Progenitor cell of endocrine pancreas (in vitro differentiated cells): ENCODE measurements at places on chromosomes 3 and 15. TPM values are rescaled to one million over a fixed set of nuclear protein-coding genes. Genes with fewer than 3 reads are reported as not detected.

Gene CD200R1
- total RNA-seq, result 0.13 TPM in 1 of 2 replicates, not detected in the other

GRCh38 chr3:60047426-60048200 is 997.8 kb upstream of the CFAP20DC start:
- peaks cover 5% of the 10 kb centered on the region for H3K4me1 ChIP-seq
- no peaks in the 10 kb centered on the region for H3K36me3 ChIP-seq
- no peak overlapping the region for H3K27ac ChIP-seq
- H3K27me3 ChIP-seq, result no peaks in the 10 kb centered on the region
- H3K4me3 ChIP-seq, result no peak overlapping the region
- DNase-seq, result no peak

Gene ENTPD3
- total RNA-seq, result 1.3 and 1.4 TPM in 2 replicates

DNA sequence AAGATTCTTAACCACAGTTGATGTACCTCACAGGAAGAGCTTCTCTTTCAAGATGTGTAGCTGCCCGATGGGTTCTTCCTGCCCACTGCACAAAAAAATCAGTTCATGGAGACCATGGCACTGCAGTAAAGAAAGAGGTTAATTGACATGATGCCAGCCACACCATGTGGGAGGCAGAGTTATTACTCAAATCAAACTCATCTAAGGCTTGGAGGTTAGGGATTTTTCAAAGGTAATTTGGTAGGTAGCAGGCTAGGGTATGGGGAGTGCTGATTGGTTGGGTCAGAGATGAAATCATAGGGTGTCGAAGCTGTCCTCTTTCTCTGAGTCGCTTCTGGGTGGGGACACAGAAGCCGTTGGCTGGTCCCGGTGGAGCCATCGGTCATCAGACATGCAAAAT is 57.4 kb upstream of the BDH1 start:
- H3K4me3 ChIP-seq, result no peak overlapping the region
- DNase-seq, result no peak
- H3K36me3 ChIP-seq, result peaks cover 69% of the 10 kb centered on the region

DNA sequence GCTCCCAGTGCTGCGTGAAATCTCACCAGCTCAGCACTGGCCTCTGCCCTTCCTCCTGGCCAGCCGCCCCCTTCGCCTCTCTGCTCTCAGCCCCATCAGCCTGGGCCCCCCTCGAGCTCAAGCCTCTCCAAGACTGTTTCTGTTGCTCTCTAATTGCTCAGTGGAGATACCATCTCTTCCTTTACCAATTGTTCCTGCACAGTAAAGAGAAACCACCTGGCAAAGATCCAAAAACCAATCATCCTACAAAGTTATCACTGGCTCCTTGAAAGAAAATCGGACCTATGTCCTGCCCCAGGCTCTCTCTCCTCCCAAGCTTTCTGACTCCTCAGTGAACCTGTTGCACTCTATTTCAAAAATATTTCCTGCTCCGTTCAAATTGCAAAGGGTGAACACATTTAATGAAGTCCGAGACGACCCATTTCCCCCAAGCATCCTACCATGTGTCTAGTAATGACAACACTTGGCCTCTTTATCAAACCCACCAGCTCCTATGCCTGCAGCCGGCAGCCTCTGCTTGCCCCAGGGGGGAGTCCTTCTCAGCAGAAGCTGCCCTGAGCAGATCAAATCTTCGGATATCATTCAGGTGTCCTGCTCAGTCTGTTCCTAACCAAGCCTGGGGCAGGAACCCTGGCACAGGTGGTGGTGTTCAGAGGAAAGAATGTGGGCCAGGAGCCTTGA is 53.7 kb upstream of the FAM174B start:
- H3K27me3 ChIP-seq, result peaks cover 52% of the 10 kb centered on the region
- H3K27ac ChIP-seq, result no peak overlapping the region
- no peak overlapping the region for H3K4me3 ChIP-seq

DNA sequence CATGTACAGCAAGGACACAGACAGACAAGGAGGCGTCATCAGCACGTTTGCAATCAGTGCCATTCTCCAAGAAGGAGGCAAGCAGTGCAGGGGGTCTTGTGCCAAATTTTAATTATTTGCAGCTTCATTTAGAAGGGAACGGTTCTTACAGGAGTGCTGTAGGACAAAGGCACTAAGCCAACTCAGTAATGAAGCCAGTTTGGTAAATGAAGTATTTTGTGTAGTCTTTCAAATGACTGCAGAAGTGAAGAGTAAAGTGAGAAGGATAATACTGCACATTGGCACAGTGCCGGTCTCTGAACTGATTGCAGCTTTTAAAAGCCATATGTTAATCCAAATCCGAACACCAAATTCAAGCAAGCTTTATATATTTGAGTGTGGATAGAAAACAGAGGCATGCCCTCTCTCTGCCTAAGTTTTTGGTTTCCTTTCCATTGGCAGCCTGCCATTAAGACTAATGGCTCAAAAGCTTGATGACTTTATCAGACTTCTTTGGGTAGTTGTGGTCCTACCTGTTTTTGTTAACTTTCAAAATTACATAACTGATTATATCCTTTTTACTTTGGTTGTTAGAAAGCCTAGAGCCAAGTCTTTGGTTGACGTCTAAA is 101.3 kb downstream of the SENP2 start:
- H3K4me1 ChIP-seq, result no peaks in the 10 kb centered on the region
- H3K27me3 ChIP-seq, result no peaks in the 10 kb centered on the region
- no peak overlapping the region for H3K27ac ChIP-seq
- no peak for DNase-seq
- H3K36me3 ChIP-seq, result peaks cover 36% of the 10 kb centered on the region

- no peak for DNase-seq
- H3K27me3 ChIP-seq, result peaks cover 86% of the 10 kb centered on the region
- peaks cover 18% of the 10 kb centered on the region for H3K4me1 ChIP-seq
- no peak overlapping the region for H3K27ac ChIP-seq
- no peaks in the 10 kb centered on the region for H3K36me3 ChIP-seq
Observed at GRCh38 chr3:27714146-27714526, 8.0 kb downstream of the EOMES start.

Gene FRMD4B
- total RNA-seq, result 39.1 and 41.6 TPM in 2 replicates

- H3K4me1 ChIP-seq, result no peaks in the 10 kb centered on the region
- no peak for DNase-seq
- H3K4me3 ChIP-seq, result no peak overlapping the region
- H3K36me3 ChIP-seq, result no peaks in the 10 kb centered on the region
- no peak overlapping the region for H3K27ac ChIP-seq
Observed at GRCh38 chr3:152893647-152894046, 58.7 kb downstream of the P2RY1 start.

DNA sequence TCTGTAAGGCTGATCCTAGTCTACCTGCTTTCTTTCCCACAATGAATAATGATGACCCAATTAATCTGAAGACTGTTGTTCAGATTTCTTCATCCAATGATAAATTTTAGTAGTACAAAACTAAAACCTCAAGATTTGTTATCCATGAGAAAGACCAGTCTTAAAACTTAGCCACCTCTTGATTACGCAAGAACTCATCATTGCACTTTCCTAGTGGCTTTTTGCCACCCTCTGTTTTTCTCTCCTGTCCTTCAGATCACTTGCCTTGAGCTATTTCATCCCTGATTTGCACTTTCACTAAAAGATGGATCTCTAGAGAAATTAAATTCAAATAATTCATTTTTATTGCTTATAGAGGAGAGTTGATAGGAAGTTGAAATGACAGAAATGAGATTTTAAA is 142.7 kb upstream of the RBMS3 start:
- H3K27me3 ChIP-seq, result no peaks in the 10 kb centered on the region
- H3K4me3 ChIP-seq, result no peak overlapping the region
- no peak overlapping the region for H3K27ac ChIP-seq
- no peak for DNase-seq

Gene P2RY13
- not detected in 2 replicates for total RNA-seq

GRCh38 chr15:58386641-58387040 is 45.1 kb upstream of the LIPC start:
- DNase-seq, result no peak
- no peaks in the 10 kb centered on the region for H3K36me3 ChIP-seq
- H3K27me3 ChIP-seq, result peaks cover 3% of the 10 kb centered on the region
- H3K4me3 ChIP-seq, result no peak overlapping the region

GRCh38 chr3:23837286-23837685 is 31.5 kb downstream of the UBE2E1 start:
- H3K4me1 ChIP-seq, result peaks cover 21% of the 10 kb centered on the region
- peak overlapping the region; percentile 38 for H3K27ac ChIP-seq
- no peak overlapping the region for H3K4me3 ChIP-seq
- no peak for DNase-seq
- H3K36me3 ChIP-seq, result no peaks in the 10 kb centered on the region

Gene IL5RA
- total RNA-seq, result 0.11 TPM in 1 of 2 replicates, not detected in the other

Gene FANCD2OS
- total RNA-seq, result not detected in 2 replicates

DNA sequence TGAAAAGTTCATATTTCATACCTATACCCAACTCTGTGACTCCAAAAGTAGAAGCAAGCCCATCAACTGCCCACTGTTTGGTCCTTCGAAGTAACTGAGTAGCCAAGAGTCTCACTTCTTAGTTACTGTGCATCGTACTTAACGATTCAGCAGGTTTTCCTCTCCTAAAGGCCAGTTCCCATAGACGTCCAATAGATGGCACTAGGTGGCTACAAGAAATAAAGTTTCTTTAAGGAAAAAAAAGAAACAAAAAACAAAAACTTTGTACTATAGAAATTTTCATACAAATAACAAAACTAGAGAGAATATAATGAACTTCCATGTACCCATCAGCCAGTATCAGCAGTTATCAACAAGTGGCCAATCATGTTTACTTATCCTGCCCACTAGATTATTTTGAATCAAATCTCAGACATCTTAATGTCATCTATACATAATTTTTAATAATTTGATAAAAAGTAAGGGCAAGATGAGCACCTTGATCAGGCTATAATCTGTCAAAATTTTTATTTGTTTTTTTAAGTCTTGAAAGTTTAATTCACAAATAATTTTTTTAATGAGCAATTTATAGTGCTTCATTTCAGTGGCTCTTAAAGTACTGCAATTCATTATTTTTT is 63.8 kb upstream of the ACP3 start:
- no peaks in the 10 kb centered on the region for H3K36me3 ChIP-seq
- no peak overlapping the region for H3K27ac ChIP-seq
- no peaks in the 10 kb centered on the region for H3K27me3 ChIP-seq
- DNase-seq, result no peak
- H3K4me3 ChIP-seq, result no peak overlapping the region

- H3K27me3 ChIP-seq, result no peaks in the 10 kb centered on the region
Observed at GRCh38 chr3:76049776-76050175, 264.4 kb upstream of the ZNF717 start.

- no peak for DNase-seq
- no peaks in the 10 kb centered on the region for H3K27me3 ChIP-seq
- H3K4me3 ChIP-seq, result no peak overlapping the region
- no peaks in the 10 kb centered on the region for H3K36me3 ChIP-seq
Observed at GRCh38 chr3:19816631-19817030, 117.4 kb downstream of the EFHB start.

DNA sequence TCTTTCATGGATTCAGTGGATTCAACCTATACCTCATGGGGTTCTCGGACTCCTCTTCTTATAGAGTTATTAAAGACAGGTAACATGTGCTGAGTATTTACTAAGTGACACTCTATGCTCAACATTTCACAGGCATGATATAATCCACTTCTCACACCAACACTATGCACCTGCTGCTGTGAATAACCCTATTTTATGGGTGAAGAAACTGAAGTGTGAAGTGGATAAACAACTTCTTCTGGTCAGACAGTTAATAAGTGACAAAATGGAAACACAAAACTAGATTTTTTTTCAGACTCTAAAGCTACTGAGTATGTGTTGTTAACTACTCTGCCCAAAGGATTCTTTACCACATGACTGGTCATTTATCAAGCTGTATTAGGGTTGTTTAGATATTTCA is 403.5 kb downstream of the DIPK2A start:
- DNase-seq, result no peak
- H3K4me1 ChIP-seq, result peaks cover 20% of the 10 kb centered on the region
- peaks cover 8% of the 10 kb centered on the region for H3K36me3 ChIP-seq

Gene GOLGA6L22
- total RNA-seq, result not detected in 2 replicates

DNA sequence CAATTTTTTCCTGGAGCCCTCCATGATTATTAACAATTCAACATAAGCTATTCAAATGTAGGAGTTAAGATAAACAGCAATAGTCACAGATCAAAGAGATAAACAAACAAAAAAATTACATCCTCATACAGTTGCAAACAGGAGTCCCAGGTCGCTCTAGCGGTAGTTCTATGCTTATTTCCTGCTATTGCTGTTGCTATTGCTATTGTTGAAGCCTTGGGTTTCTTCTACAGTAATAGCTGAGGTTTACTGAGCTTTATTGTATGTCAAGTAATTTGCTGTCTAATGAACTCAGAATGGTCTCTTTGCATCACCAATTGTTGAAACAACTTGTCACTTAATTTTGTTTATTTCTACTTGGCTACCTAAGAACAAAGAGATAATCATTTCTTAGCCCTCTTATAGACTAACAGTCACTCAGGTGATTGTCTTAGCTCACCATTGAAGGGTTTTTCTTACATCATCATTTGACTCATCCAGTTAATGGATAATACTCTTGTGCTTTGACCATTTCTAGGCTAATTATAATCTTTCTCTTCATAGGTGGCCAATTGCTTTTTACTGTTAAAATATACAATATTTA is 654.6 kb downstream of the MECOM start:
- H3K27me3 ChIP-seq, result no peaks in the 10 kb centered on the region
- H3K4me1 ChIP-seq, result peaks cover 5% of the 10 kb centered on the region
- DNase-seq, result no peak
- H3K36me3 ChIP-seq, result no peaks in the 10 kb centered on the region

- peaks cover 63% of the 10 kb centered on the region for H3K36me3 ChIP-seq
- H3K27me3 ChIP-seq, result no peaks in the 10 kb centered on the region
- peaks cover 3% of the 10 kb centered on the region for H3K4me1 ChIP-seq
- no peak for DNase-seq
- no peak overlapping the region for H3K27ac ChIP-seq
Observed at GRCh38 chr15:92963794-92964193, 63.7 kb downstream of the CHD2 start.

DNA sequence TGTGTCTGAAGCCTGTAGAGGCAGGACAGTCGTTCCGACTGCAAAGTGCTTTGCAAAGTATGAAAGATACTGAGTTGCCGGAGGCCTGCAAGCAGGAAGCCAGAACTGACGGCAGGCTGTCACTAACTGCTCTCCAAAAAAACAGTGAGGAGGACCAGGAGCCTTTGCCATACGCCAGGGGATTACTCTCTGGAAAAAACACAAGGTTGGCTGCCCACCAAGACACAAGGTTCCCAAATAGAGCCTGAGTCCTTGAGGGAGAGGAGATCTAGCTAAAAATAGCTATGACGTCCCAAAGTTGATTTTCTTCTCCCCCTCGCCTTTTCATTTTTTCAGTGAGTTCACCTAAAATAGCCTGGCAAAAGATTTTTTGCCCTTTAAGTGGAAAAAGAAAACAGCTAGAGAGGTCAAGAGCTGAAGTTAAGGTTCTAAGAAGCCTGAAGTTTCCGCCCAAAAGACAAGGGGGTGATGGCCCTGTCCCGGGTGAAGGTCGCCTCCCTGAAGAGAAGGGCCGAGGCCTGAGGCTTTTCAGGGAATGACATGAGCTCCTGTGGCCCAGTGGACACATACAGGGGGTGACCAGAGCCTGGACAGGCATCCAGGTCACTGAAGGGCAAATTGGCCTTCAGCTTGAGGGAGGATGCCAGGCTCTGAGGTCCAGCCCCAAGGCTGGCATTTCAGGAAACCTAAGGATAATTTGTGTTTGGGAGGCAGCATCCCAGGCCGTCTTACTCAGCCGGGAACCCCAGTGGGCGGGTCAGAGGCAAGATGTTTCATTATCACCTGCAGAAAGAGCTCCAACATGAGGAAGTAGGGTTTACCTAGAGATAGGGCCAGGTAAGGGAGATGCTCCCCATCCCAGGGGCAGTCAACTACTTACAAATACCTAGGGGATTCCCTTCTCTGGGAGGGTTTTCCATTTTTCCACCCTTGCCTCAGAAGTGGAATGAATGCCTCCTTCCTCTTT is 44.9 kb upstream of the DGKG start:
- peaks cover 29% of the 10 kb centered on the region for H3K27me3 ChIP-seq
